ENCODE measurements at places on chromosomes 11 and 22.

DNA sequence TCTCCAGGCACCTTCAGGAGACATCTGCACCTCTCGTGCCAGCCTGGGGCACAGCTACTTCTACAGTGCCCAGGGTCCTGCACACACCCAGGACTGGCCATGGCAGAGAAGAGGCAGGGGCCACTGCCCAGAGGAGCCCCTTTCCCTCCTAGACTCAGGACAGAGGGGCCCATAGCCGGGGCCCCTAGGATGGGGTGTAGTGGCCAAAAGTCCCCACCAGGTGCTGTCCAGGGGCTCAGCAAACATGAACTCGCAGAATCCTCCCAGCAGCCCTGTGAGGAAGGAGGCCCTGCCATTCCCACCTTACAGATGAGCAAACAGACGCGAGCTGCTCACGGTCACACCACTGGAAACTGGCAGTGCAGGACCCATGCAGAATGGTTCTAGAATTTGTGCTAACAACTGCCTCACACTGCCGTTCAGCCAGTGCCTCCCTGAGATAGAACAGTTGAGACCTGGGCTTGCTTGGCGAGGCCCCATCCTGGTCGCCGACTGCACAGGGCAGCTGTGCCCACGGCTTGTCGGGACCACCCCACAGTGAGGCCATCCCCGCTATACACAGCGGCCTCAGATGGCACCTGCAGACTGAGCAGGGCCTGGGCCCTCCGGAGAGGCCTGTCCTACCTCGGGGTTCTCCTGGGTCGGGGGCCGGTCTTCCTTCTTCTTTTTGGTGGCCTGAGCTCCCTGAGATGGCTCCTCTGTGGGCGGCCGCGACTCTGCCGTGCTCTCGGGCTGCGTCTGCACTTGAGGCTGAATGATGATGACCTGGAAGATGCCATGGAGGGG is 96.4 kb downstream of the PHF21B start:
- DNase-seq, result no peak

DNA sequence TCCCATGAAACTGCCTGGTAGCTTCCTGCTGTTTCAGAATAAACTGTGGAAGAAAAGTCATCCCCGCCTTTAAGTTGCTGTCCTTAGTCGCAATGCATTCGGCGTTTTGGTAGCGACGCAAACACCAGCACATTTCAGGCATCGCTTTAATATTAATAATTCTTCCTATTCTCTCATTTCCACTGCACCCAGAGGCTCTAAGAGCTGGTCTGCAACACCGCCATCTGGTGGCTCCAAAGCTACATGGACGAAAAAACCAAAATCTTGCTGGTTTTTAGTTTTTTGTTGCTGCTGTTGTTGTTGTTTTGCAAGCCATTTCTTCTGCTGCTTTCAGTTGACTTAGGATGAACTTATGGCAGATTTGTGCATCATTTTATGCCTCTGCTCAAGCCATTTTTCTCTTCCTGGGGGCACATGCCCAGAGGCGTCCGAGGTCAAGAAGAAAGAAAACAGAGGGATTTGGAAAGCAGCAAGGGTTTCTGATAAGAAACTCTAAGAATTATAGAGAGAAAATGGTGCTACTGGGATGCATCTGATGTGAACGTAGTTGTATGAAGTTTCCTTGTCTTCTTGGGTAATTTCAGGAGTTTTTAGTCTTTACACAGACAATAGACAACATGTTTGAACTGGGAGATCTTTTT is 345.4 kb upstream of the KIRREL3 start:
- DNase-seq, result no peak

DNA sequence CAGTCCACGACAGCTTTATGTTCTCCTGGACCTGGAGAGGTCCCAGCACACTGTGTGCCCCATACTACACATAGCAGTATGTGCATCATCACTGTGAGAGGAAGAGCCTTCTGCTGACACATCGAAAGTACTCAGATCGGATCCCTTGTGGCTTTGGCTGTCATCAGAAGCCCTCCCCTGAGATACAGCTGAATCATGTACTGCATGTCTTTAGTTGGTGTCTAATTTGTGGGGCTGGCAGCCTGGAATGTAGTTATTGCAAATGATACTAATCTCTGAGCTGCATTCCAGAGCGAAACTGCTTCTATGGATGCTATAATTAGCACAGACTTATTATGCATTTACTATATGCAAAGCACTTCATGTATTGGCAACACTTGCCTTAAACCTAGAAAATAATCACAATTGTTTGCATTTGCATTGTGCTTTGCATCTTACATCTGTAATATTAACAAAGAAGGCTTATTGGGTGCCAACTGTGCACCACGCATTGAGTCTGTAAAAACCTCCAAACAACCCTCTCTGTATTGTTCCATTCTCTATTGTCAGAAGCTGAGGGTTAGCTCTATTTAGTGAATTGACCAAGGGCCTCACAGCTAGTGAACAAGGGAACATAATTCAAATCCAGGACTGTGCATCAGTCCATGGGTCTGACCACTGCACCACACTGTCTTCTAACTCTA is 89.2 kb upstream of the CRTAM start:
- DNase-seq, result peak; percentile 69

DNA sequence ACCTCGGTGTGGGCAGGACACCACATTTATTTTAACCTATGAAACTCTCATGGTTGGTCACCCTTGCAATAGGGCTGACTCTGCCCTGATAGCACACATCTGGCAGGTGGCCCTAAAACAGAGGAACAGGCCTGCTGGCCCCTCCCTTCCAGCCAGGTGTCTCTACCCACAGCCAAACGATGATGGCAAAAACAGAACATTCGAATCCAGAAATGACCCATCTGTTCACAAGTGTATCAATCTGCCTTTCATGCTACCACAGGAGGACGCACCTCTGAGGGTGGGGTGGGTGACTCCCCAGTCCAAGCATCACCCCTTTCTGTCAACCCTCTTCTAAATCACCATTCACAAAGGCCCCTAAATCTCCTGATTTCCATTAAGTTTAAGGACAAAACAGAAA is 118.1 kb downstream of the ETS1 start:
- no peak for DNase-seq

DNA sequence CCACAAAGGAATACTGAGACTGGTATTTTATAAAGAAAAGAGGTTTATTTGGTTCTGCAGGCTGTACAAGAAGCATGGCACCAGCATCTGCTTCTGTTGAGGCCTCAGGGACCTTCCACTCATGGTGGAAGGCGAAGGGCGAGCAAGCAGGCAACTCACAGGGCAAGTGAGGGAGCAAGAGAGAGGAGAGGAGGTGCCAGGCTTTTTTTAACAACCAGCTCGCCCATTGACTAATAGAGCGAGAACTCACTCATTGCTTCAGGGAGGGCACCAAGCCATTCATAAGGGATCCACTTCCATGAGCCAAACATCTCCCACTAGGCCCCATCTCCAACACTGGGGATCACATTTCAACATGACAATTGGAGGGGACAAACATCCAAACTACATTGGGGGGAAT is 1.2 kb downstream of the PTS start:
- DNase-seq, result no peak
